ENCODE measurements at places on chromosomes 13 and 19.

DNA sequence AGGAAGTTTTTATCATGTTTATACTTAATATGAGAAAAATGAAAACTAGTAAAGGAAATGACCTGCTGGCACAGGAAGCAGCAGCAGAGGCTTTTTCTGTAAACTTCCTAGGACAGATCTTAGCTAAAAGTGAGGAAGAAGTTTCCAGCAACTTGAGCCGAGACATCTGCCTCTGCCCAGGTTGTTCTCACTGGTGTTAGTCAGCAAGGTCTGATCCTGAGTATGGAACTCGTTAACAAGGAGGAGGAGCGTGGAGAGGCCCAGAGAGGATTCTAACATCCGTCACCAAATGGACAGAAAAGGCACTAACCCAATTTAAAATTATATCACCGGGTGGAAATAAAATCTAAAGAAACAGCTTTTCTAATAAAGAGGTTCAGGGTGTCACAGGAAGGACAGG is 43.6 kb downstream of the PHF11 start:
- no peak for DNase-seq

DNA sequence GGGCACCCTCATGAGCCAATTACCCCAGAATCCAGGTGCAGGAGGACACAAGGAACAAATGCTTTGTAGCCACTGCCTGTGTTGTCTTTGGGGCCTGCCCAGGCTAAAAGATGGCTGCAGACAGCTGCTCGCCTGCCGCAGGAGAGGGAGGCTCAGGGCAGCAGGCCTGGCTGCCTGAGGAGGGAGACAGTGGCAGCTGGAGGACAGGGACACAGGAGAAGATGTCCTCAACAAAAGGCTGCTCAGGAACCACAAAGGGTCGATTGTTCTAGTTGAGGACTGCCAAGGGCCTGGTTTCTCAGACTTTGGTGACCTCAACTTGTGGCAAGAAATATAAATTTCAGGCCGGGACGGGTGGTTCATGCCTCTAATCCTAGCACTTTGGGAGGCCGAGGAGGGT is 7.6 kb downstream of the SIRT2 start:
- DNase-seq = no peak

DNA sequence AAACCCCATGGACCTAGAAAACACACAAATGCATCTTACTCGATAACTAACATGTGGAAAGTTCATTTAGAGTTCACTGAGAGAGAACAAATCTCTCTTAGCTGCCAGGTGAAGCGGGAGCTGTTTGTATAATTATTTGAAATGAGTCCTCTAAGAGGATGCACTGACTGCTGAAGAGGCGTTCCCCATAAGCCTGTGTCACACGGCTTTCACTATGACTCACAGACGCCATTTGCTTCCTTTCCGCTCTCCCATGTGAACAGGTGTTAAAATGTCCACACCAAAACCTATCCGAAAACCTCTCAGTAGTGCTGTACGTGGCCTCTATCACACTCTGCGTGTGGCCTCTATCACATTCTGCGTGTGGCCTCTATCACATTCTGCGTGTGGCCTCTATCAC is 101.8 kb downstream of the SOX1 start:
- DNase-seq = no peak

GRCh38 chr13:98978280-98978679 is 416 bp upstream of the DOCK9 start:
- DNase-seq = no peak

- no peak for DNase-seq
These were observed 684.7 kb upstream of the SLITRK5 start for GRCh38 chr13:86986448-86986847.

- DNase-seq = no peak
These were observed 1.1 kb downstream of the CYP2S1 start for GRCh38 chr19:41194157-41194552.

- DNase-seq = no peak
These were observed 31.5 kb upstream of the SLC15A1 start for GRCh38 chr13:98783856-98784478.

DNA sequence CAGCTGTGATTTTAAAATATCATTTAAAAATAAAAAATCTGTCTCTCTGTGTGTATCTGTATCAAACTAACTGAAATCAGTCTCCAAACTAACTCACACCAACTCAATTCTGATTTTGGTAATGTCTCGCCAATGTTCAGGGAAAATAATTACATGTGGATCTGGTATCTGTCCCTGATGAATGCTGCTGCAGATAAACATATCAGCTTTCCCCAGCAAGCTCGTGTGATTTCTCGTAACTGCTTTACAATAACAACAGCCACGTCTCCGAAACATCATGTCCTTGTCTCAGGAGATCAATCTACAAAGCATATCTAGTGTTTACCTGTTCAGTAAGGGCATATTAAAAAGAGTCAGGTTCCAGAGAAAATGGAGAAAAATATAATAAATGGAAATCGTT is 129.0 kb downstream of the IRS2 start:
- no peak for DNase-seq

DNA sequence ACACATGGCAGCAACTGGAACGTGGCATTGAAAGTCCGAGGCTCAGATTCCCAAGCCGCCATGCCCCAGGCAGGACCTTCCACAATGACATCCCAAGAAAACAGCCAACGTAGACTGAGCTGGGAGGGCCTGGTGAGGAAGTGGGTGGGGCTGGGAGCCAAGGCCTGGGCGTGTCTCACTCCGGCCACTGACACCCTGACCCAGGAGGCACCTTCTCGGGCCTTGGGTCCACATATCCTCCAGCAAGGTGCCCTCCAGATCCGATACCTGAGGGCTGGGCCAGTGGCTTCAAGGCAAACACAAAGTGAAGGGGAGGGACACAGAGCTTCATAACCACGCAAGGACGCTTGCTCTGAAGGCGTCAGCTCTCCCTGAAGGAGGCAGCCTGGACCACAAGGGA is 43.0 kb downstream of the RAB20 start:
- DNase-seq = no peak

DNA sequence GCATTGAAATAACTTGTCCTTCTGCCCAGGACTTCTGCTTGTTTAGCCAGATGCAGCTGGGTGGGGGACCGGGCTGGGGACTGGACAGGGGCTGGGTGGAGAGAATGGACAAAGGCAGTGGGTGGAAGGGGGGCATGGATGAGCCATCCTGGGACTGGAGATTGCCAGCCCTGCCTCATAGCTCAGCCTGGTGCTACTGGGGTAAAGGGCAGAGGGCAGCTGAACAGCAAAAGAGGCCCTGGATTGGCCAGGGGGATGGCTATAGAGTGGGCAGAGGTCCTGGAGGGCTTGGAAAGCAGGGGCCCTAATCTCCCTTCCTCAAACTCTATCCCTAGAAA is 17.7 kb upstream of the PLAUR start:
- no peak for DNase-seq

GRCh38 chr19:3788996-3789778 is 3.0 kb upstream of the MATK start:
- DNase-seq = no peak

GRCh38 chr19:54473071-54473891 is at the start of gene CDC42EP5:
Gene CDC42EP5, minus strand, starts transcription at chr19:54473296. Its CDS starts 7,749 bp downstream, at chr19:54465547.
- no peak for DNase-seq
